Stimulated activated CD4-positive, alpha-beta T cell treated with anti-CD3 and anti-CD28 coated beads, Interleukin-12 subunit alpha, Interleukin-12 subunit beta, amount 100 ng/mL, for 24 hours (primary cell): ENCODE measurements at places on chromosomes 6 and 20.

GRCh38 chr20:59825944-59826759 is 107.3 kb downstream of the SYCP2 start:
- no peak for DNase-seq

DNA sequence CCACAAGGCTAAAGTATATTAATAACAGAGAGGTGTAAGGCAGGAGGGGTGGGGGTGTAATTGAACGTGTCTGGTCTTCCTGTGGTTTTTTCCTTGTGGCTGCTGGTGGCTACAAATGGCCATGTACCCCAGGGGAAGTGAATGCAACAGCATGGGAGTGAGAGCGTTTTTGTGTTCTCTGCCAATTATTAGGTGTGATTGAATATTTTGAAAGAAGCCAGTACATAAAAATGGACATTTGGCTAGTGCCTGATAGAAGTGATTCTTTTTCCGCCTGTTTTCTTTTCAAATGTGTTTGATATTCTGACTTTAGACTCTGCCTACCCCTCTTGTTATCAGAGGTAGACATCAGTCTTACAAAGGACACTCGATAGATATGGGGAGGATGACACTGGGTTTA is 141.3 kb downstream of the PRL start:
- no peak for DNase-seq

GRCh38 chr20:19996917-19997316 is 20.2 kb upstream of the NAA20 start:
- DNase-seq = no peak

- DNase-seq = no peak
Observed at GRCh38 chr6:17577059-17577458, 23.0 kb upstream of the FAM8A1 start.

GRCh38 chr6:144500892-144501291 is 215.8 kb downstream of the UTRN start:
- DNase-seq = no peak

GRCh38 chr6:54248994-54249393 is 59.2 kb upstream of the TINAG start:
- no peak for DNase-seq

GRCh38 chr6:14129575-14129974 is 12.0 kb downstream of the CD83 start:
- DNase-seq = no peak
